Right cardiac atrium (tissue), 5 donors: ENCODE measurements at places on chromosomes 2 and 18. TPM values are rescaled to one million over a fixed set of nuclear protein-coding genes. Genes with fewer than 3 reads are reported as not detected.

GRCh38 chr2:242034996-242035814 lies 165.7 kb downstream of the RTP5 start:
- DNase-seq: no peak

Gene SERPINB10
- polyA plus RNA-seq: not detected

Gene COL3A1
- 48.2 TPM for polyA plus RNA-seq

Gene CROCC2
- not detected for polyA plus RNA-seq
